T-cell (primary cell): ENCODE measurements at places on chromosomes 6 and 20.
A peak's percentile ranks its signal among the peaks of the same experiment; 100 is the strongest.

DNA sequence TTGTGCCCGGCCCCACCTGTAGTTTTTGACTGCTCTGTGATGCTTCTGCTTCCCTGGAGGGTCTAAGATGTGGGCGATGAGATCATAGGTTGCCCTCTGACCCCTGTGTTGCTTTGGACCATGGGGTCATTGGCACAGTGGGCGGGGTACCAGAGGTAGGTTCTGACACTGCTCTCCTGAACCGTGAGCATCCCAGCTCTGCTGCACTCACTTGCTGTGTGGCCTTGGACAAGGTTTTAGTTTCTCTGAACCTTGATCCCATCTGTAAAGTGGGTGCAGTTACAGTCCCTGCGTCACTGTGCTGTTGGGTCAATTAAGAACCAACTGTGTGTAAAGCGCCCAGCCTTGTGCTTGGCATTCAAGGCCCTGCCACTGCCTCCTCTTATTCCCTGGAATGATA lies 30.9 kb downstream of the SRC start:
- no peak for DNase-seq

- no peak for DNase-seq
Observed at GRCh38 chr6:137759624-137760023, 107.4 kb upstream of the TNFAIP3 start.

GRCh38 chr20:51500936-51501335 lies 41.6 kb downstream of the NFATC2 start:
- peak; percentile 65 for DNase-seq

GRCh38 chr6:169783401-169783800 lies 32.0 kb downstream of the ERMARD start:
- DNase-seq = no peak

DNA sequence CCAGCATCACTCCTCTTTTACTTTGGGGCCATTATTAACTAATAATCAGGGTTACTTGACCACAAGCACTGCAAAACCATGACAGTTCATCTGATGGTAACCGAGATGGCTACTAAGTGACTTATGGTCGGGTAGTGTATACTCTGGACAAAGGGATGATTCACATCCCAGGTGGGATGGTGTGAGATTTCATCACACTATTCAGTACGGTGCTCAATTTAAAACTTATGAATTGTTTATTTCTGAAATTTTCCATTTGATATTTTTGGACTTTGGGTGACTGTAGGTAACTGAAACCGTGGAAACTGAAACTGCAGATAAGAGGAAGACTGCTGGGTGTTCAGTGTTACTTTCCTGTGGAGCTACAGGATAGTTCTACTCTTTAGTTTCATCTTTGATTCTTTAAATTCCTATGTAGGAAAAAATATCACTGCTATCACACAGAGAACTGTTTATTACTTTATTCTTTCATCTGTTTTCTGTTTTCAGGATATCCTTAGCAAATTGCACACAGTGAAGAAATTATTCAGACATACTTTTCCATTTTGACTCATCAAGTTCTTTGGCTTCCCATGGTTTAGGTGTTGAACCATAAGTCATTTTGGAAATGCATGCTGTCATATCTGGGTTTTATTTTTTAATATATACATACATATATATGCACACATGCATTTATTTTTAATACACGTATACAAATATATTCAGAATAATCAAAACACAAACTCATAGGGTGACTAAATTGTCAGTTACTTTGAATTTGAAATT lies 59.1 kb upstream of the C20orf144 start:
- DNase-seq = no peak

GRCh38 chr6:170018936-170019817 lies 267.8 kb downstream of the ERMARD start:
- no peak for DNase-seq

- DNase-seq = no peak
Observed at GRCh38 chr6:147724454-147724853, 216.0 kb downstream of the SAMD5 start.

DNA sequence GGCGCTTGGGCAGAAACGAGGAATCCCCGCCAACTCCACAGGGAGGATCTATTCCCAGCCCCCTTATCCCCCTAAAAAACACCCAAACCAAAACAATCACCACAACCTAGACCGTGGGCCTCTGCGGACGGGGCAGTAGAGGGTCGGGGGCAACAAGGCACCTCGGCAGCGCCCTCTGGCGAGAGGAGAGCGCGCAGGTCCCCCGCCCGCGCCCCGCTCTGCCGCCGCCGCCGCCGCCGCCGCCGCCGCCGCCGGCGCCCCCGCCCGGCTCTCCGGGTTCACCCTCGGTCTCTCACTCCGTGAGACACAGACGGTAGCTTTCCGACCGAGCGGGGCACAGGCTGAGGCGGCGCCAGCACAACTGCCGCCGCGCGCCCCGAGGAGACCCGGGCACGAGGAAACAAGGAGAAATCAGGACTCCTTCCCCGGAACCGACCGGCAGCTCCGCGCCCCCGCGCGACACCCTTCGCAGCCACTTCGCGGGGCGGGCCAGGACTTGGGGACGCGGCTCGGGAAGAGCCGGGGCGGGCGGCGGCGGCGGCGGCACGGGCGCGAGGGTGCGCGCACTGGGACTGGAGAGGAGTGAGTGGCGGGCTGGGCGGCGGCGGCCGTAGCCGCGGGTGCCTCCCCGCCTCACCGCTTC lies at the start of gene SLC35F1:
Gene SLC35F1, plus strand, starts transcription at position 307 of the 643 bp plus-strand sequence.
- no peak for DNase-seq

- no peak for DNase-seq
Observed at GRCh38 chr6:137933696-137934095, 66.6 kb downstream of the TNFAIP3 start.

DNA sequence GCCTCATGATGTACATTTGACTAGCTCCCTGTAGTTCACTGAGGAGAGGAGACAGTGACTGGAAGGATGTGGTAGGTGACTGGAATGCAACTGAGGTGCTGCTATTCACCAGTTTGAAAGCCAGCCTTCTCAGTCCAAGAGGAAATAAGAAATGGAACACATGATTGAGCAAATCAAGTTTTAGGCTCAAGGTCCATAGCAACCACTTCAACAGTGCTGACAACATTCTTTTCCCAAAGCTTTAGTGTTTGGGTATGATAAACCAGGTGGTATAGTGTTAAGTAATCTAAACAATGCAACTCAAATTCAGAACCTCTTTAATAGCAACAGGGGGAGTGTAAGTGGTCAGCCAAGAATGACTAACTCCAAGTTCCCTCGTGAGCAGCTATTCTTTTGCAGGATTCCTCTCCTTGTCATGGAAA lies 9.2 kb downstream of the ZHX3 start:
- no peak for DNase-seq
